ENCODE measurements at places on chromosomes 12 and 14. TPM values are rescaled to one million over a fixed set of nuclear protein-coding genes. Genes with fewer than 3 reads are reported as not detected.

DNA sequence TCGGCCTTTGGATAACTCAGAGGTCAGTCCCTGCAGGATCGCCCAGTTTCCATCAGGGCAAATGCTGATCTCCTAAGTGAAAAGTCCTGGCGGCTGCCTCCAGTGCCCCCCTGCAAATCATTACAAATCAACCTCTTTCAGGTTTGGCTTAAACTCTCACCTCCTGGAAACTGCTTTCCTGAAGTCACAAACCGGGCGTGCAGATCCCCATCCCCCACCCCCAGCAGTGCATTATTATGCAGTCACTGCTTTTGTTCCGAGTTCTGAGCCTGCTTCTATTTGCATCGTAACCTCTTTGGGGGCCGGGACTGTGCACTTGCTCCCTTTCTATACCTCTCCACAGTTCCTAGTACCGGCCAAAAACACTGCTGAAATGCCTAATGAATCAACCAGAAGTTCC lies at the start of gene USP44:
Gene USP44, minus strand, starts transcription at position 172 of the 400 bp plus-strand sequence. CDS start 17,220 bp downstream, outside the sequence.
- no peak for DNase-seq

DNA sequence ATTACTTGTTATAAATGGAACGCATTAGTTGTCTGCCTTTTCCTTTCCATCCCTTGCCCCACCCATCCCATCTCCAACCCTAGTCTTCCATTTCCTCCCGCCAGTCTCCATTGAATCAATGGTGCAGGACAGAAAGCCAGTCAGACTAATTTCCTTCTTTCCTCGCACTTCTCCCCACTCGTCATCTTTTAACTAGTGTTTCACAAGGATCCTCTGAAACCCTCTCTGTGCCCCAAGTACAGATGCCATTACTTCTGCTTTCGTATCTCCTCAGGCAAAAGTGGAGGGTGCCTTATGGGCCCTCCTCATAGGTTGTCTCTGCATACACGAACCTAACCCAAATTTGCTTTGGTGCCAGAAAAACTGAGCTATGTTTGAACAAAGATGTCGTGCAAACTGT lies 4.2 kb downstream of the DAZAP2 start:
- DNase-seq: no peak

- no peak for DNase-seq
Observed at GRCh38 chr14:58947814-58948445, 240.5 kb upstream of the DAAM1 start.

GRCh38 chr12:46917821-46918220 lies 92.0 kb upstream of the SLC38A4 start:
- DNase-seq: no peak

- no peak for DNase-seq
Observed at GRCh38 chr12:107396991-107397390, 288.6 kb upstream of the PWP1 start.

DNA sequence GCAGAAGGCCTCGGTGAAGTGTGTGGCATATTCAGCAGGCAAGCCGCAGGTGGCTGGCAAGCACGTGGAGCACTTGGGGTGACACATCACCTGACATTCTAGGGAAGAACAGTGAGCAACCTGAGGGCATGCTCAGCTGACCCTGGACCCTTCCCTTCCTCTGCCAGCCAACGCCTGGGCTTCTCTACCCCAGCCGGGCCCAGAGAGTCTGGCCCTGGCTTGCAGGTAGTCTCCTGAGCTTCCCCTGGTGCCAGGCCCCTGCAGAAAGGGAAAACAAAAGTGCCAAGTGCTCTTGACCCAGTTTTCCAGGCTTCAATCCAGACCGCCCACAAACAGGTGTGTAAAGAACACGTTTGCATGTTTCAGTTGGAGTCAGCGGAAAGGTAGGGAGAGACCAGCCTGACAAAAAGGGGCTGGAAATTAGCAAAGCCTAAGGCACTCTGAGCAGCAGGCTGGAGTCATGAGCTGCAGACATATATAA lies 45.7 kb downstream of the PRKAB1 start:
- no peak for DNase-seq

- DNase-seq: no peak
Observed at GRCh38 chr14:41457393-41457792, 149.3 kb upstream of the LRFN5 start.

The CACNA2D4 gene
- 3.2 TPM for total RNA-seq

The HOXC5 gene
- 1.4 TPM for total RNA-seq

The NTF3 gene
- total RNA-seq: 0.95 TPM

The TAPBPL gene
- total RNA-seq: 26.7 TPM

The STAT6 gene
- total RNA-seq: 105 TPM
